ENCODE measurements at places on chromosomes 12 and 14.

DNA sequence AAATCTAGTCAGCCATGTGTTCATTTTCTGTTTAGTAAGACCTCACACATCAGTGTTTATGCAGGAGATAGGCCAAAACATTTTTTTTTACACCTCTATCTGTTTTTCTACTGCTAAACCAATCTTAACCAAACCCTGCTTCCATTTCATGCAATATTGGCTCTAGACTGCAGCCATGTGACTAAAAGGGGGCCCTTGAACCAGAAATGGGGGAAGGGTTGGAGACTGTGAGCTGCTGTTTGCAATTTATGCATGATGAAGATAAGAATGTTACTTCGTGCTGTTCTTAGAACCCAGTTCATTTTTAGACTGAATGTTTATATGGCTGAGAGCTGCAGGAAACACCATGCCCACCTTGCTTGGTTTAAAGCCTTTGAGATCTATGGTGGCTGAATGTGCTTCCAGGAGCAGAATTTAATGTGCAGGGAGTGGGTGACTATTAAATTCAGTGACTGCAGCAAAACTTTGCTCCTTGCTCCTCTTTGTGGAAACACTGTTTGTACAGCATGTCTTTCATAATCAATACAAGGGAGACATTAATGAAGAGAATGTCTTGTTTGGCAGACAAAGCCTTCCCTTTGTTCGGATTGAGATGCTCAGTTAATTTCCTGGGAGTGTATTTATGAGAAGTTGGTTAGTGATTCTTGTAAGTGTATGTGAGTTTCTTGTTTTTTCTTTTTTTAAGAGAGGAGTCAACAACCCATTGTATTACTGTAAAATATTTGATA, 53.6 kb downstream of the CHST11 start:
- DNase-seq = no peak

GRCh38 chr14:61516964-61517653, 178.2 kb upstream of the HIF1A start:
- DNase-seq = no peak

- DNase-seq = no peak
Observed at GRCh38 chr14:53929871-53930715, 26.5 kb downstream of the BMP4 start.

DNA sequence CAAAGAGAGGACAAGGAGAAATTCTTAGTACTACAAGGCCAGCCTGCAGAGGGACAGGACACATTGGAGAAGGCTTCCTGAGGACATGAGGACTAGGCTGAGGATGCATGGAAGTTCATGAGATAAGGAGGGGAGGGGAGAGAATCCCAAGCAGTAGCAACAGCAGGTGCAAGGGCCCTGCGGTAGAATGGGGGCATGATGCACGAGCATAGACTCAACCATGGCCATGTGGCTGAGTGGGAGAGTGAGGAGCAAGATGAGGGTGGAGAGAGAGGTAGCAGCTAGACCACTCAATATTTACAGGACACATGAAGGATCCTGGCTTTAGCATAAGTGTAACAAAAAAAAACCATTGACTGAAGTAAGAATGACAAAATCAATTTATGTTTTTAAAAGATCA, 128.1 kb downstream of the PPM1H start:
- no peak for DNase-seq

DNA sequence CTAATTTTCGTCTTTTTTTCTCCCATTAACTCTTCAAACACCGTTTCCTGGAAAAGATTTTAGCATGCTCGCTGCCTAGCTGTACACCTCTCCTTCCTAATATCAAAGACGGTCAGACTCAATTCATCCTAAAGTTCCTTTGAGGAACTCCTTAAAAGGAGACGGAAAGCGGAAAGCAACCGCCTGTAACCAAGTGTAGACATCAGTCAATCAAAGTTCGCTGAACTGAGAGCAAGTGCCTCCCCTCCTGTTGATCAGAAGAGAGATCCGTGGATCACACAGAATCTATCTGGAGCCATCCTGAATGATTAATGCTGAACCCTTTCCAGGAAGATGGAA, 412 bp upstream of the TEP1 start:
- DNase-seq = no peak

- DNase-seq = no peak
Observed at GRCh38 chr14:83827383-83827782, 1702.6 kb upstream of the FLRT2 start.

- DNase-seq = no peak
Observed at GRCh38 chr12:125233319-125233718, 168.1 kb downstream of the AACS start.

DNA sequence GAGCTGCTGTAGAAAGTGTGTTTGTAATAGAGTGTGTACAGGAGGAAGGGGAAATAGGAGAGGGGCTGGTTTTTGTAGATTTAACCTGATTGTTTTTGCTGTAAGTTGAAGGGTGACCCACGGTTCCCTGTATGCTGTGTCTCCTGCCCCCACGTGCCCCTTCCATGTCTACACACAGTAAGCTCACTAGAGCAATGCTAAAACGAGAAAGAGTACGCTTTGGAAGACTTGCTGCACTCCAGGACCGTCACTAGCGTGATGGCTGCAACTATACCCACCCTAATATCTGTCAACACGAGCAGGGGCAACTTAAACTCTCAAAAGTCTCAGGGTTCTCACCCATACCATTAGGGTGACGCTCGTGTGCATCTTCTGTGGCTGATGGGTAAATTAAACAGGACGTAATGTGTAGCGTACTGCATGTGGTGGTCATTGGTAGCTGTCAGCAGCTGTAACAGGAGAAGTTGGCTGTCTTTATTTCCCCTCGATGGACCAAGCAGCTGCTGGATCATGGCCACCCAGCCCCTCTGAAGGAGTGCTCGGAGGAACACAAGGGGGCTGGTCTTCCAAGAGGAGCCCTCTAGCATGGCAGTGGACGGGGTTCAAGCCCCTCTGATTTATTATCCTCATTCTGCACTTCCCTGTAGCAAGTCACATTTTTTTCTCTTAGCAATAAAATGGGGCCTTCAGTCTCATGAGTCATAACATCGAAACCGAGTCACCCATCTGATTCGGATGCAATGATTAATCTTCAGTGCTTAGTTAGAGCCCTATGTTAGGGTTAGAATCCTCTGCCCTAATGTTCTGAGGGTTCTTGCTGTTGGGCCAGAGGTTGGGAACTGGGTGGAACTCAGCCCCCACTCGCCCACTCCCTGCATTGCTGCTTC, 14.0 kb downstream of the CCND2 start:
- DNase-seq = no peak

GRCh38 chr12:65791400-65791799, 32.9 kb upstream of the HMGA2 start:
- DNase-seq = no peak

DNA sequence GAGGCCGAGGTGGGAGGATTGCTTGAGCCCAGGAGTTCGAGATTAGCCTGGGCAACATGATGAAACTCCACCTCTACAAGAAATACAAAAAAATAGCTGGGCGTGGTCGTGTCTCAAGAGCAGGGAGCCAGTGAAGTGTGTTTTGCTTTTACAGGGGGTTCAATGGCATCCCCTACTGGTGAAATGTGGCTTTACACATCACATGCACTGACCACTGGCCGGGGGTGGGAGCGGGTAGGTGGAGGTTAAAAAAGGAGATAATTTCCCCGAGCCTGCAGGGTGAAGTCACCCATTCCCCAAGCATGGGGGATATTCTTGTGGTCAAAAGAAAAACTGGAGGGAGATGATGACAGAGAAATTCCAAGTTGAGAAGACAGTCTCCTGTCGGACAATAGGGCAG, 63.6 kb upstream of the PWP1 start:
- no peak for DNase-seq

DNA sequence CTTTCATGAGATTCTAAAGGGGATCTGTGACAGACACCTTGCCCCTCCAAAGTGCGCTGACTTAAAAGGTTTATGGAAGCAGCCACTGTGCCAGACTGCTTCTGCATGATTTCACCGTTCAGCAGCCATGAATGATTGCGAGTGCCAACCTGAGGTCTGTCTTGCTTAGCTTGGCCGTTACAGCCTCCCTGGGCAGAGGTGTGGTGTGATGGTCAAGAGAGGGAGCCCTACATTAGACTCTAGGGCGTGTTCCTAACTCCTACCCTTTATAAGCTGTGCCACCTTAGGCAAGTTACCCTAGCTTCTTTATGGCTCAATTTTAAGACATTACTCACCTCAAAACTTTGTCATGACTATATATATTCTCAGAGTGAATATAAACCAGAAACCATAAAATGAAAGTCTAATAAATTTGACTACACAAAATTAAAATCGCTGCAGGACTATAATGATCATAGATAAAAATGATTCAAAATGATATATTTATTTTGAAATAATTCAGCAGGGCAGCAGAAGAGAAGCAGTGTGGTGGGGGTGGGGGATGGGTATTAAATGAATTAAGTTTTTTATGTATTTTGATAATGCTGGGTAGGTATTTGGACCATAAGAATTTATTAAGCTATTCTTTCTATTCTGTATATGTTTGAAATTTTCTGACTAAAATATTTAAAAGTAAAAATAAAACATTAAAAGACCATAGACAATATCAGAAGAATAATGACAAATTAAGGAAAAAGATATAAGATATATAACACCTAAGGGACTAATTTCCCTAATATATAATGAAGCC, 47.7 kb upstream of the MBIP start:
- DNase-seq = no peak

DNA sequence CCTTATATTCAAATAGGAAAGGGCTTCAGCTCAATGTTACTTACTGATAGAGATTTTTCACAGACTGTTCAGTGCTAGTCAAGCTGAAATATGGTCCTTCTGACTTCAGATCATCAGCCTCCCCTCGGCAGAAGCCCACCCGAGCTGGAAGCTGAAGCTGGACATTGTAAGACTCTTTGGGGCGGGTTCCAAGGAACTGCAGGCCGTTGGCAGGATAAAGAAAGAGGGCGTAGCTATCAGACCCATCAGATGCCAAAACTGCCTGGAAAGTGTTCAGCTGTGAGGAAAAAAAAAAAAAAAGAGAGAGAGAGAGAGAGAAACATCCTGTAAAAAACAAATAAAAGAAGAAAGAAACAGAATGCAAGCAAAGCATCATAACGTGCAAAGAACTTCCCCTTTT, 8.8 kb downstream of the NID2 start:
- no peak for DNase-seq

- no peak for DNase-seq
Observed at GRCh38 chr14:23633160-23633701, 2.9 kb upstream of the DHRS2 start.

DNA sequence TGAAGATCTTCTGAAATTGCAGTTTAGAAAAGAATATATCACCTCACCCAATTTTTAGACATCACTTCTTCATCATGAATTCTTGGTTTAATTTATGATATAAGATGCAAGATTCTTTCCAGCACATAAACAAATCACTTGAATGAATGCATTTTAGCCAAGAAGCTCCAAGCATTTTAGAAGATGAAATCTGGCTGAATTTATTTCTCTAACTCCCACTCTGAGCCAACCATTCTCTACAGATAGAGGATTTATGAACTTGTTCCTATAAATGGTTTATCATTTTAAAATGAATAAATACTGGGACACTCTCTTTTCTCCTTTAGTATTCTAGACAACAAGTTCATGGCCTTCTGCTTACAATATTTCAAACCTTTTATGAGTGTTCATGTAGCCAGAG, 71.7 kb downstream of the GRIP1 start:
- DNase-seq = no peak

DNA sequence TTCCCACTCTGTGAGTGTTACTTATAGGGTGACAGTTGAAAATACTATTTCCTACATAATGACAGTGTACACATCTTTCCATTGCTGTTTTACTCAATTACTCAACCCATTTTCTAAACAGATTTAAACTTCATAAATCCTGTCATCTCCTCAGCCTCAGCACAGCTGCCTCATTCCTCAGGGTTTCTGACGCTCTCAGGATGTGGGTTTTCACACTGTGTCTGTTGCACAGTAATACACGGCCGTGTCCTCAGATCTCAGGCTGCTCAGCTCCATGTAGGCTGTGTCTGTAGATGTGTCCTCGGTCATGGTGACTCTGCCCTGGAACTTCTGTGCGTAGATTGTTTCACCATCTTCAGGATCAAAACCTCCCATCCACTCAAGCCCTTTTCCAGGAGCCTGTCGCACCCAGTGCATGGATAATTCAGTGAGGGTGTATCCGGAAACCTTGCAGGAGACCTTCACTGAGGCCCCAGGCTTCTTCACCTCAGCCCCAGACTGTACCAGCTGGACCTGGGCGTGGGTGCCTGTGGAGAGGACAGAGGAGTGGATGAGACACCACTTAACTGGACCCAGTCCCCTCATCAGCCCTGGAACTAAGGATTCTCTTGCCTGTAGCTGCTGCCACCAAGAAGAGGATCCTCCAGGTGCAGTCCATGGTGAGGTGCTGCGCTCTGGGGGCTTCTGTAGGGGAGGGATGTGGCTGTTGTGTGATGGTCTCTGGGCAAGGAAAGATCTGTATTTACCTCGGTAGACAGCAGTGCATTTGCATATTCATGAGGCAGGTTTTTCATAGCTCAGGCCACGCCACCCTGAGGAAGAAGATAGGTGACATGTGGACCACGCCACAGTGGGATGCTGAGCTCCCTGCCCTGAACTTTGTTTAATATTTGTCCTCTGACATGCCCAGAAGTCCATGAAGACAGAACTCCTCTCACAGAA, 750.2 kb downstream of the TMEM121 start:
- no peak for DNase-seq

- no peak for DNase-seq
Observed at GRCh38 chr14:72605096-72605920, 288.6 kb downstream of the DPF3 start.

GRCh38 chr12:40104461-40105264, 1.2 kb downstream of the SLC2A13 start:
- DNase-seq = peak; percentile 51

- no peak for DNase-seq
Observed at GRCh38 chr12:2792671-2793500, 1.9 kb upstream of the FKBP4 start.

GRCh38 chr12:127749416-127749815, 517.6 kb upstream of the TMEM132C start:
- no peak for DNase-seq

DNA sequence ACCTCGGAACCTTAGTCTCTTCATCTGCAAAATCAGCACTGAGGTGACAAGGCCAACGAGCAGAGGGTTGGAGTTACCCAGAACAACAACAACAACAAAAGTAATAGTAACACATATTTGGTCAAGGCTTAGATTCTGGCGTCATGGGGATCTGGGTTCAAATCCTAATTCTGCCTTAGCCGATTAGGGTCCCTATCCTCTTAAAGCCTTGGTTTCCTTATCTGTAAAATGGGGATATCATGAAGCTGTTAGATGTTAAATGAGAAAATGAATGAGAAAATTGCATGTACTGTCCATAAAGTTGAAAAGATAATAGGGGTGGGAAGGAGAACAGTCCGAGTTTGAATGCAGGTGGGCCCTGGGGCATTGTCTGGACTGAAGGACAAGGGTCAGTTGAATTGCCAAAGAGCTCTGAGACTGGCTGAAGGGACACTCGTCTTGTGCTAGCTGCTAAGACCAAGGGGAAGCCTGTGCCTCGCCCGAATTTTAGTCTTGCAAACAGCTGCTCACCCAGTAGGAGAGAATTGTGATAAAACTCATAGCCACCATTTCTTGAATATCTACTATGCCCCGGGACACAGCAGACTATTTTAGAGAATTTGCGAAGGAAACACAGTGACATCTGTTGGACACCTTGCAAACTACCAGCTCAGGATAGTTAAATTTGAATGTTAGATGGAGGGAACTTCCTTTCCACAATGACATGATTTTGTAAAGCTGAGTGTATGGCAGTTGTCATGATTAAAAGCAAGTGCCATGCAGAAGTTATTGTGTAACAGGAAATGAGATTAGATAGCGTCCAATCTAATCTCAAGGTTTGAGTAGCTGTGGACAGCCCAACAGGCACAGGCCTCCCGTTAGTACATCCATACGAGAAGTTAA, 6.8 kb upstream of the HNF1A start:
- no peak for DNase-seq

- no peak for DNase-seq
Observed at GRCh38 chr12:19482551-19483109, 43.3 kb downstream of the AEBP2 start.

Data from breast epithelium (tissue), 4 donors.